ENCODE measurements at places on chromosomes 13 and 19.

- DNase-seq = no peak
These were observed 55.5 kb downstream of the MLLT1 start for GRCh38 chr19:6224308-6224675.

DNA sequence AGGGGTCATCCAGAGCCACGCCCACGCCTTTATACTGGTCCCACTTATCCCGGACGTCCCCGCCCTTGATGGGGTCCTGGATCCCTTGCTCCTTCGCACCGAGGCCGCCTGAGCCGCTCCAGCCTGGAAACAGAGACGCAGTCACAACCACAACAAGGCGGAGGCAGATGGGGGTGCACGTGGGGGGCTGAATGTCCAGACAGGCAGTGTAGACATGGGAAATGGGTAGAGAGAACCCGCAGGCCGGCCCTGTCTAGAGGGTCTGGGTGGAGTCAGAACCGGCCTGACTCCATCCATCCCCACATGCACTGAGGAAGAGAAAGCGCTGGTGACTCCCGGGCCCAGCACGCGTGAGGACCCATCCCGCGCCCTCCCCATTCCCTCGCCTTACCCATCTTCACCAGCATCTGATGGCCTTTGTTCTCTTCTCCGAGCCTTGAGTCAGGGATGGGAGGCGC lies 23.0 kb downstream of the CHERP start:
- no peak for DNase-seq

- no peak for DNase-seq
These were observed 597.7 kb downstream of the GPC6 start for GRCh38 chr13:93824286-93824685.

- no peak for DNase-seq
These were observed 1168.4 kb downstream of the SLITRK1 start for GRCh38 chr13:82713687-82714405.

- DNase-seq = no peak
These were observed 61.9 kb downstream of the DPF1 start for GRCh38 chr19:38162094-38162493.

- DNase-seq = no peak
These were observed 194.7 kb downstream of the ABCC4 start for GRCh38 chr13:95106562-95106961.
